Activated CD4-positive, alpha-beta T cell treated with anti-CD3 and anti-CD28 coated beads for 1 hour (primary cell): ENCODE measurements at places on chromosomes 3 and 15.

DNA sequence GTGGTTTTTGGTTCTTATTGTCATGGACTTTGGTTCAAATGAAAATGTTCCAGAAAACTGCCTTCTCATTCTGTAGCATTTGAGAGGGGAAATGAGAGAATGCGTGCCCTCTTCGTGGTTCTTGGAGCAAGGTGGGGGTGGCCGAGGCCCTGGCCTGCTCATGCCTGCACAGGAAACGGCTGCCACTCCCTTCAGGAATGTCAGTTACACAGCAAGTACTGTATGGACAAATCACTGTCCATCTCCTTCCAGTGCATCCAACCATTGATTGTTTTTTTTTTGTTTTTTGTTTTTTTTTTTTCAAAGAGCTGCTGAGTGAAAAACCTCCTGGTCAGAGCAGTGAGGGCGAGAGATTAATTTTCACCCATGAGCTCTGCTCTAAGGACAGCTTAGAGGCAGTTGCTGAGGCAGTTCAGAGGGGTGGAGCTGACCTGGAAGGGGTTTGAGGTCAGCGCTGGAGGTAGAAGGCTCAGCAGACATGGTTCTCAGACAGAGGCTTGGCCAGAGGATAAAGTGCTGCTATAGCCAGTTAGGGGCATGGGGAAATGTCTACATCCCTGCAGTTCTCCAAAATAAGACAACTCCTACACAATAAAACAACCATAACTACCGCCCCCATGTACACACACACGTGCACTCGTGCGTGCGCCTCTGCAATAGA, 20.2 kb upstream of the KIF23 start:
- DNase-seq, result no peak

GRCh38 chr3:179949412-179949811, 87.3 kb downstream of the PEX5L start:
- no peak for DNase-seq

- no peak for DNase-seq
Observed at GRCh38 chr3:194482196-194482593, 4.6 kb downstream of the ATP13A3 start.

- DNase-seq, result no peak
Observed at GRCh38 chr15:62545467-62546227, 380.6 kb upstream of the C2CD4B start.

- DNase-seq, result no peak
Observed at GRCh38 chr3:112738366-112738765, 97.4 kb upstream of the CCDC80 start.

GRCh38 chr3:145639003-145639606, 521.9 kb downstream of the PLOD2 start:
- no peak for DNase-seq

- peak; percentile 27 for DNase-seq
Observed at GRCh38 chr3:141266797-141267555, 35.4 kb downstream of the PXYLP1 start.

DNA sequence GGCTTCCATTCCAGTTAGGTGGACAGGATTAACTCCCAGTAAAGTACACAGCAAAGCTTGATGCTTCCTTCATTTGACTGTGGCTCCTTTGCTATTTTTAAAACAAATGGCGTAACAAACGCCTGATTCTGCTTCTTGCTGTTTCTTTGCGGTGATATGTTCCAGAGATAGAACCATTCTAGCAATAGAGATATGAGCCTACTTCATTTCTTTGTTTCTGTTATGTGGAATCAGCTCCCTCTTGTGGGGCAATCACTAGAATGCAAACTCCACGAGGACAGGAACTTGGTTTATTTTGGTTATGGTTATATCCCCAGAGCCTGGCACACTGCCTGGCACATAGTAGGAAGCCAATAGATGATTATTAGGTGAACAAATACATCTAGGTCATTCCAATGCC, 122.6 kb upstream of the SLC6A11 start:
- no peak for DNase-seq

- no peak for DNase-seq
Observed at GRCh38 chr3:189502676-189503257, 128.4 kb upstream of the TP63 start.

DNA sequence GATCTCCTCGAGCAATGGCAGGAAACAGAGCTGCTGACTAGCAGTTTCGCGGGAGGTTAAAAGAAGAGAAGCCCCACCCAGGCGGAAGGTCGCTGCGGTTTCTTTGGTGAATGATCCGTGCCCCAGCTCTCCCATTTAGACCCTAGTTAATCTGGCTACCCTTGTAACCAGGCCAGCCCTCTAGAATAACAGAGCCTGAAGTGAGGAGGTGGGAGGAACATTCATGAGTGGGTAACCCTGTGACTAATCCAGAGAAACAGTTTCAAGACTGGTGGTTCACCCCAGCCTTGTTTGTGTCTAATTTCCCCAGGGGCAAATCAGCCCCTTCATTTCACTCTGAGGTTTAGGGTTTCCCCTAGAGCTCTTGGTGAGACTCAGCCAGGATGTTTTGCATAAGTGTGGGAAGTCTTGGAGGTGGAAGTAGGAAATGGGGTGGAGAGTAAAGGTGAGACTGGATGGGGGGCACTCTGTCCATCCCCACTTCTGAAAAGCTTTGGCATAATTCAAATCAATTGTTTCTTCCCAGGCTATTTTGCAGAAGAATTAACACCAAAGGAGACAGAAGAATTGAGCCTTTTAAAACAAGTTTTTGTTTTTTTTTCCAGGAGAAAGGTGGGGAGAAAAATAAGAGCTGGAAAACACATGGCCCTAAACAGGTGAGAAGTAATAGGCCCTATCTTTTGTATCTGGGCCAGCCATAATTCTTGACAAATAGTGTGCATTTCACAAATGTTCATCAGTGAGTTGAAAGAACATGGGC, 303.1 kb downstream of the RPLP1 start:
- peak; percentile 49 for DNase-seq

DNA sequence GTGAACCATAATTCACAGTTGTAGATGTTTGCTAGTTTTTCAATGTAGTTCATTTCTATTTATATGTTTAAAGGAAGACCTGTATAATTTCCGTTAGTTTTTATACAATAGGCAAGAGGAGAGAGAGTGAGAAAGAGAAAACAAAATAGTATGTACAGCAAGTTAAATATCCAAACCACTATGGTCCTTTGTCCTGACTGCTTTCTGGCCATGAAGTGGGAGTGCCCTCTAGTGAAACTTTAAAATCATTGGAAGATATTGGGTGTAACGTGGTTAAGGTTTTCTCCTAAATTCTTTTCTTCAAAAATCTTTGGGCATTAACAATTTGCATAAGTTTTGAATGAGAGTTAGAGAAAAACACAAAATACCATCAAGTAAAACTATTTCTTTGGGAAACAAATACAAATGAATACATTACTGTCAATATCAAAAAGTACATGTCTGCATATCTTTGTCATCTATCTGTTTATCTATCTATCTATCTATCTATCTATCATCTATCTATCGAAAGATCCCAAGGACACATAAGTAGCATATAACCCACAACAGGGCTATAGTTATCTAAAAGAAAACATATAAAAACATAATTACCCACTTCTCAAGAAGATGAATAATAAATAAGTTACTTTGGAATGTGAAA, 534.6 kb upstream of the ATP11B start:
- no peak for DNase-seq

- DNase-seq, result no peak
Observed at GRCh38 chr3:176712191-176712590, 485.1 kb downstream of the TBL1XR1 start.

DNA sequence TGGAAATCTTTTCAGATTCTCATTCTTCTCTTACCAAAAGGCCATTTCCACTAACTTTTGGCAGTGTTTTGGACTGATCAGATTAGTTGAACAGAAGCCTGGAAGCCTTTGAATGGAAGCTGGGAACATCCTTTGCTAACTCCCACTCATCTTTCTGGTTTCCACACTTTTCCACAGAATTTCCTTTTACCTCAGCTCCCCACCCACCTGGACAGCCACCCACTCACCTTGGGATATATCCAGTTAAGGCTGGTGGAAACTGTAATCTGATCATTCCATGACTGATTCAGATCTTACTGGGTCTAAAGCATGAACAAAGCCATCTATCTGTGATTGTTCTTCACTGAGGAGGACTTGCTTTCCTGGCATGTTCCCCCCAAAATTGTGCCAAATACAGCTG, 119.5 kb downstream of the CCNL1 start:
- DNase-seq, result no peak
